Activated T-helper 2 cell treated with anti-CD3 and anti-CD28 coated beads, Interferon-gamma antibody, Interleukin-2, Interleukin-4, amounts not matched to agents 10 μg/mL and 5 μg/mL and 100 μg/mL, durations not matched to agents 14 hours and 24 hours and 36 hours (primary cell): ENCODE measurements at places on chromosomes 1 and 21.

DNA sequence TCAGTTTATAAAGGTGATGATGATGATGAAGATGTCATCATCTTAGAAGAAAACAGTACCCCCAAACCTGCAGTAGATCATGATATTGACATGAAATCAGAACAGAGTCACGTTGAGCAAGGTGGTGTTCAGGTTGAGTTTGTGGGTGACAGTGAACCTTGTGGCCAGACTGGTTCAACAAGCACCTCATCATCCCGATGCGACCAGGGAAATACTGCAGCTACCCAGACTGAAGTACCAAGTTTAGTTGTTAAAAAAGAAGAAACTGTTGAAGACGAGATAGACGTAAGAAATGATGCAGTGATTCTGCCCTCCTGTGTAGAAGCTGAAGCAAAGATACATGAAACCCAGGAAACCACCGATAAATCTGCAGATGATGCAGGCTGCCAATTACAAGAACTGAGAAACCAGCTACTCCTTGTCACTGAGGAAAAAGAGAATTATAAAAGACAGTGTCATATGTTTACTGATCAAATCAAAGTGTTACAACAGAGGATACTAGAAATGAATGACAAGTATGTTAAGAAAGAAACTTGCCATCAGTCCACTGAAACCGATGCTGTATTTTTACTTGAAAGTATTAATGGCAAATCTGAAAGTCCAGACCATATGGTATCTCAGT is 16.0 kb upstream of the CHAF1B start:
- peaks cover 1% of the 10 kb centered on the region for H3K4me1 ChIP-seq
- H3K27ac ChIP-seq, result no peak overlapping the region

- no peak for DNase-seq
- no peak overlapping the region for H3K4me3 ChIP-seq
- H3K4me1 ChIP-seq, result no peaks in the 10 kb centered on the region
- H3K36me3 ChIP-seq, result no peaks in the 10 kb centered on the region
- H3K27me3 ChIP-seq, result no peaks in the 10 kb centered on the region
Measured at GRCh38 chr1:14724678-14725077, 126.2 kb downstream of the KAZN start.

GRCh38 chr1:56978819-56979218 is 13.0 kb upstream of the C8B start:
- H3K4me3 ChIP-seq, result no peak overlapping the region
- H3K27ac ChIP-seq, result no peak overlapping the region
- H3K36me3 ChIP-seq, result no peaks in the 10 kb centered on the region
- H3K27me3 ChIP-seq, result no peaks in the 10 kb centered on the region
- H3K4me1 ChIP-seq, result no peaks in the 10 kb centered on the region
- DNase-seq, result no peak

GRCh38 chr1:227937031-227937837 is 10.5 kb downstream of the WNT9A start:
- no peak for DNase-seq
- H3K36me3 ChIP-seq, result no peaks in the 10 kb centered on the region
- H3K4me1 ChIP-seq, result peaks cover 3% of the 10 kb centered on the region
- peaks cover 3% of the 10 kb centered on the region for H3K27me3 ChIP-seq
- H3K27ac ChIP-seq, result no peak overlapping the region

DNA sequence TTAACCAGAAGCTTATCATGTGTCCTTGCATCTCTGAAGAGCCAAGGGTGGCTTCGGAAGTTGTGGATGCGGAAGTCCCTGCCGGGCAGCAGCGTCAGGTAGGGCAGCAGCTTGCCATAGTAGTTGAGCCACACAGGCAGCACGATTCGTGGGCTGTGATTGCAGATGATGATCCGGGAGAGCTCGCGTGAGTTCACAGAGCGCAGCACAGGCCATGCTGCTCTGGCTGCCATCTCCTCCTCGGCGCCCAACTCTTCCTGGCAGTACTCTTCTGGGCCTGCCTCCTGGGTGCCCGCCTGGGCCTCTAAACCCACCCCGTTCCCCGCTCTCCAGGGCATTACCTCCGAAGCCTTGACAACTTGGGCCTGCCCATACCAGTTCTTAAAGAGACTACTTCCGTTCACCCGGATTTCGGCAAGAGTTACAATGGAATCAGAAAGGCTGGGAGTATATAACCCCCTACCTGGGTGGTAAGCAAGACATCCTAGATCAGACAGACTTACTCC is at the start of gene VHLL:
TSS of gene VHLL (minus strand) at position 456 of the 506 bp plus-strand sequence. CDS start at position 338, 118 bp downstream.
- H3K4me1 ChIP-seq, result peaks cover 12% of the 10 kb centered on the region
- H3K36me3 ChIP-seq, result peaks cover 3% of the 10 kb centered on the region
- H3K27me3 ChIP-seq, result no peaks in the 10 kb centered on the region

DNA sequence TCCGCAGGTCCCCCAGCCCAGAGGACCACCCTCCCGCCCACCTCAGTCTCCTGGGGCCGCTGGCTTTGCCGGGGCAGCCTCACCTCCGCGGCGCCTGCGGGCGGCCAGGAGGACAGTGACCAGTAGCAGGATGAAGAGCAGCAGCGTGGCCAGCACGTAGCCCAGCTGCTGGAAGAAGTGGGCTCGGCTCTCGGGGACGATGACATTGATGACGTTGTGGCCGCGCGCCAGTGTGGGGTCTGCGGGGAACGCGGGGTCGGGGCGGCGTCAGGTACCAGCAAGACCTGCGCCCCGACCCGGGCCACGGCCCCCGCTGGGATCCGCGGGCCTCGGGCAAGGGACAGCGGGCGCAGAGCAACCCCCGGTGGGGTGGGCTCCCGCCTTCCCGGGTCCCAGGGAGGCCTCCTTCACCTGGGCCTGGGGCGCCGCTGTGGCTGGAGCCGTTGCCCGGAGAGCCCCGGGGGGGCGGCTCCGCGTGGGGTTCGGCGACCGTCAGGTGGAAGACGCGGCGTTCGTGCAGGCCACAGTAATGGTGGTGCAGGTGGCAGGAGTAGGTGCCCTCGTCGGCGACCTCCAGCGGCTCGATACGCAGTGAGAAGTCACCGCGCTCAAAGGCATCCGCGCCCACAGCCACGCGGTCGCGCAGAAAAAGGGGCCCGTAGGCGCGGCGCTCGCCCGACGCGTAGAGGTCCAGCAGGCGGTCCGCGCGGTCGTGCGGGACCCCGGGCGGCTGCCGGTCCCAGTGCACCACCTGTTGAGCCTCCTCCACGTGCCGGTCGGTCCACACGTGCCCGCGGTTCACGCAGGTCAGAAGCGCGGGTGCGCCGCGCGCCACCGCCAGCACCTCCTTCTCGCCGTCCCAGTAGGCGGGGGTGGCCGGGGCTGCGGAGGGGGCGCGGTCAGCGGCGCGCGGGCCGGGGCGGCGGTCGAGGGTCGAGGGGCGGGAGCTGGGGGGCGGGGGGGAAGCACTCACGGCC is 3.8 kb downstream of the MXRA8 start:
- H3K4me1 ChIP-seq, result peaks cover 6% of the 10 kb centered on the region
- H3K27ac ChIP-seq, result no peak overlapping the region
- H3K4me3 ChIP-seq, result no peak overlapping the region
- no peaks in the 10 kb centered on the region for H3K36me3 ChIP-seq
- DNase-seq, result no peak
